ENCODE measurements at places on chromosomes 3 and 15.

DNA sequence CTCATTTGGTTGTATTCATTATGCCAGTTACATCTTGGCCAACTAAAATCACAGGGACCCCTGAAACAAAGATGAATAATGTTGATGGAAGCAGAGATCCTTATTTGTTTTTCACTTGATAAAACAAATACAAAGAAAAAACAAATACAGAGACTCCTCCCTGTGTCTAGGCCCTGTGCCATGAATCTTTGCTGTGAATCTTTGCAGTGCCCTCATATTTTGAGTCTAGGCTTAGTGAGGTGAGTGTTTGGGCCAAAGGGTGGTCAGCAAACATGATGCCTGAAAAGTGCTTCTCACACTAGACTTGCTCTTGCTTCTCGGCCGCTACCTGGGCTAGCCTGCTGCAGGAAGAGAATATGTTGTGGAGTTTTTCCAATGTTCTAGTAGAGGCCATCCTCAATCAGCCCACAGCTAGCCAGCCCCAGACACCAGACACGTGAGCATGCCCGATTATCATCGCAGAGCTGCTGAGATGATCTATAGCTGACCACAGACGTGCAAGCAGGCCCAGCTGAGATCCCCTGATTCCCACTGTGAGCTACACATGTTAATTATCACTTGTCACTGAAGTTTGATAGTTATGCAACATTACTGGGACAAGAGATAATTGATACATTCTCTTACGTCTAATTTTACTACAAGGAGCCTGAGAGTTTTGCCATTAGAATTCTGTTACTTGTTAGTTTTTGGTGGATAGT is 191.4 kb downstream of the THRB start:
- no peak for DNase-seq

DNA sequence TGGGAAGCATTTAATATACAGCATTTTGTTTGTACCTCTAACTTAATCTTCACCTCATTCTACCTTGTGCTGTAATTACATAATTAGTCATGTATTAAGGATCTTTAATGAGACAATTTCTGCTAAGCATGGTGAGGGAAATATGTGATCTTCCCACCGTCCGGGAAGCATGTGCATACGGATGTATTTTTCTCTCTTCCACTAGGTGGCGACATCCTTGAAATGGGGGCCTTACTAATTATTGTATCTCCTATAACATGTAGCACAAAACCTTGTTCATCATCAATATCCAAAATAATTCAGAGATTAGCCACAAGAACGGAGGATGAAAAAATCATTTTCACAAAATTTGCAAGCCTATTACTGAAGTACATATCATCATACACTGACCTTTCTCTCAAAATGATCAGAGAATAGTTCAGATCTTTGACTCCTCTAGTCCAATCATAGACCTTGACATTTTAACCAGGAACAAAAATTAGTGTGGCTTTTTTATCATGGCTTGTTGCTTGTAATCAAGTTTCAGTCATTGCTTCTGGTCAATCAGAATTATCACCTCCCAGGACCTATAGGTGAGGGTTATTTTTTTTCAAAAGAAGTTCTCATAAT is 148.9 kb upstream of the GBE1 start:
- no peak for DNase-seq

- DNase-seq = peak; percentile 57
These were observed 20.4 kb upstream of the SATB1 start for GRCh38 chr3:18445401-18446148.

DNA sequence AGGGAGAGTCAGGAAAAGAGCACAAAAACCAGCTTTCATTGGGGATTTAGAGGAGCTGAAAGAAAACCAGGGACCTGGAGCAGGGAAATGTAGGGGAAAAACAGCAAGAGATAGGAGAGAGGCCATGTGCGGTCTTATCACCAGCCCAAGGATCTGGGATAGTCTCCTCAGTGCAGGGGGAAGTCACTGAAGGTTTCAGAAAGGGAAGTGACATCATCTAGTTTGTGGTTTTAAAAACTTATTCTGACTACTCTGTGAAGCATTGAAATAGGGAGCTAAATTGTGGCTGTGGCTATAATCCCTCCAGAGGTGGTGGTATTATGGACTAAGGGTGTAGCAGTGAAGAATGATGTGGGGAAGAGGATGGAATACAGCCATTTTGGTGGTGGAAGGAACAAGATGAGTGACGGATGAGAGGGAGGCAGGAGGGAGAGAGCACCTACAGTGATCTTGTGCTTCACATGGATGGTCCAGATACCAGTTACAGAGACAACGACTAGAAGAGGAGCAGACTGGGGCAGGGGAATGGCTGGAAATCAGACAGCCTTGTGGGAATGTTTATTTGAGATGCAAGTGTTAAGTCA is 72.7 kb downstream of the HMG20A start:
- DNase-seq = no peak

GRCh38 chr3:157650172-157650571 is 147.0 kb upstream of the VEPH1 start:
- DNase-seq = no peak

DNA sequence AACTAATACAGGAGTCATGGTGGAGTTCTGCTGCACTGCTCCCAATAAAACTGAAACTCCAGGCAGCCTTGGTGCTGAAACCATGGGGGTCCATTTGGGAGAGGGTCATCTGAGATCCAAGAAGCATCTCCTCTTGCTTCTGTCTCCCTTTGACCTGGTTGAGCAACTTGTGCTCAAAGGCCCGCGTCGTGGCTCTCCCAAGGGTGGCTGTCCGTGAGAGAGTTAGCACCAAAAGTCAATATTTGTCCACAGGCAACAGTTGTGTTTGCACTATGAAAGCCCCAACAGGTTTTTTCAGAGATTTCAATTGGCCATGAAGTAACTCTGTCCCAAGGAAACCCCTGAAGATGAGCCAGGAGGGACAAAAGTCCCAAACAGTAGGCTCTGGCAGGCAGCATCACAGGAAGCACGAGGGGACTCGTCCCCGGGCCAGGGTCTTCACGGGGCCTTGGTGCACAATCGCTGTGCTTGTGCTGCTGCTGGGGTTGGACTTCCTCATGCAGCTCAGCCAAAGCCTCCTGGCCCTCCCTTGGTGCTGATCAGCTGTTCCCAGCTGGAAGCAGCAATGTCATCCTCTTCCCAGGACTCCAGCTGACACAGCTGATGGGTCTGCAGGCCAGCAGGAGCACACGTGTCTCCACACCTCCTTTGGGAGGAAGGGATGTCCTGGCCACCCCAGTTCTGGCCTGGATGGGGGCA is 39.4 kb upstream of the WNT5A start:
- no peak for DNase-seq

- no peak for DNase-seq
These were observed 27.7 kb upstream of the LRRFIP2 start for GRCh38 chr3:37202035-37202434.

GRCh38 chr3:126936853-126937425 is 46.0 kb upstream of the PLXNA1 start:
- DNase-seq = no peak

DNA sequence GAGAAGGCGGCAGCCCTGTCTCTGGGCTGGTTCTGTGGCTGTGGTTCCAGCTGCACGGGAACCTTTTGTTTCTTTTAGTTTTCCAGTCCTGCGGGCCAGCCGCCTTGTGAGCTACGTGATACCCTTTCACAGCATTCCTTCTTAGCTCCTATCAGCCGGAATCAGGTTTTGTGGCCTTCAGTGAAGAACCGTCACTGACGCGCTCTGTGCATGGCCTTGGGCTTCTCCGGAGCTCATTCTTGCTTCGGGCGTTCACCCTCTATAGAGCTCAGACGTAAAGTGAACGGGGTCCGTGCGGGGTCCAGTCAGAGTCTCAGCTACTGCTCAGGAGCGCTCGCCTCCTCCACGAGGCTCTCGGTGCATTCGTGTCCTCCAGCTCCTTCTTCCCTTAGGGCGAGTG is 166.7 kb downstream of the FAM43A start:
- DNase-seq = no peak

GRCh38 chr3:184825121-184825820 is 13.3 kb downstream of the VPS8 start:
- DNase-seq = no peak

- no peak for DNase-seq
These were observed 230.3 kb upstream of the TLE3 start for GRCh38 chr15:70327856-70328678.

Measured in stimulated activated CD8-positive, alpha-beta memory T cell treated with anti-CD3 and anti-CD28 coated beads, Interleukin-4, amount 100 ng/mL, for 1 hour (primary cell).